ENCODE measurements at places on chromosomes 1 and 21.

DNA sequence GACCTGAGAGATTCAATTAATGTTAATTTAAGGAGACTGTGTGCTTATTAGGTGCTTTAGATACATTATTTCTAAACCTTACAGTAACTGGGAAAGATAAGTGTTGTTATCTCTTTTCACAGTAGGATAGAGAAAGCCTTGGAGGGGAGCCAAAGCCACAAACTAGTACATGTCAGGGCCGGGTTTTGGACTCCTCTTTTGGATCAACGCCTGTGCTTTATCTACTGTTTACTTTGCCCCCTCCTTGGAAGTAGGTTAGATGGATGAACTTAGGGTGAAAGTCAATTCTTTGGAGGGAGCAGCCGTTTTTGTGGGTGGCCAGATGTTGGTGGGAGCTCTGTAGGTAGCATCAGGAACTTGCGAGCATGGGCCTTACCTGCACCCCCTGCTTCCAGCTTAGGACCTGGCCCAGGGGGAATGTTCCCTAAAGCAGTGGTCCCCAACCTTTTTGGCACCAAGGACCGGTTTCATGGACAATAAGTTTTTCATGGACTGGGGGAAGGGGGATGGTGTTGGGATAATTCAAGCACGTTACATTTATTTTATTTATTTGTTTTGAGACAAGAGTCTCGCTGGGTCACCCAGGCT is 1.7 kb downstream of the HHAT start:
- peak; percentile 64 for DNase-seq

- peak; percentile 84 for DNase-seq
Measured at GRCh38 chr1:162055062-162055461, 14.4 kb upstream of the NOS1AP start.

- DNase-seq: peak; percentile 17
Measured at GRCh38 chr21:26490771-26491170, 82.3 kb downstream of the CYYR1 start.

DNA sequence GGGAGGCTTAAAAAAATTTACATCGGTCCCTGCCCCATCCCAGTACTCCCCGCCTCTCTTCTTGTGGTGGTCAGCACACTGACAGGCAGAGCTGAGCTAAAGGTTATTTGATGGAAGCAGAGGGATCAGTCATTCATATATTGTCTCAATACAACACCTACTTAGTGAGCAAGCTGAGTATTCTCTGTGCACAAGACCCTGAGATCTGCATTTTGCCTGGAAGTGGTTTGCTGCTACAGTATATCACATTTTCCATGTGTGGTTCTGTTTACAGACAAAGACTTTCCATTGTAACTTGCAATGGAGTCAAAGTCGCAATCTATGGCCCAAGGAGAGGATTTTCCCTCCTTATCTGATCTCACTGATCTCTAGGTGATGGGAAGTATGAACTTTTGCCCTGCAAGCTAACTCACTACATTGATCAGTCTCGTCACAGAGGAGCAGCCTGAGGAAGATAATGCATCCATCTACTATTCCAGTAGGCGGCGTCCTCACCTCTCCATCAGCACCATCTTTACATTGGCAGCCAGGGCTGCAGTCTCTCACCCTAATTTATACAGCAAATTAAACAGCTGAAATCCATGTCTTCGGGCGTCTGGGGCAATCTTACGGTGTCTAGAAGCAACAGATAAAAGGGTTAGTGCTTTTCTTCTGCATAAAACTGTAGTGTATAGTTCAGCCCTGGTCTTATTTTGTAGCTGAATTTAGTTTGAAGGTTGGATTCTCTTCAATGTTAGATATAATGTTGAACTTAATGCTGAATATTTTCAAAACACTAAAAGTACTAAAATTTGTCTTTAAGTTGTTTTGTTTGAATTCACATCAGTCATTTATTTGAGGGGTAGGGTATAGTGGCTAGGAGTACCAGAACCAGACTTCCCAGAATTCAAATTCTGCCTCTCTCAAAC is 3.2 kb upstream of the TRAF5 start:
- peak; percentile 81 for DNase-seq

GRCh38 chr1:171226747-171227370 is 21.4 kb upstream of the FMO1 start:
- peak; percentile 90 for DNase-seq

DNA sequence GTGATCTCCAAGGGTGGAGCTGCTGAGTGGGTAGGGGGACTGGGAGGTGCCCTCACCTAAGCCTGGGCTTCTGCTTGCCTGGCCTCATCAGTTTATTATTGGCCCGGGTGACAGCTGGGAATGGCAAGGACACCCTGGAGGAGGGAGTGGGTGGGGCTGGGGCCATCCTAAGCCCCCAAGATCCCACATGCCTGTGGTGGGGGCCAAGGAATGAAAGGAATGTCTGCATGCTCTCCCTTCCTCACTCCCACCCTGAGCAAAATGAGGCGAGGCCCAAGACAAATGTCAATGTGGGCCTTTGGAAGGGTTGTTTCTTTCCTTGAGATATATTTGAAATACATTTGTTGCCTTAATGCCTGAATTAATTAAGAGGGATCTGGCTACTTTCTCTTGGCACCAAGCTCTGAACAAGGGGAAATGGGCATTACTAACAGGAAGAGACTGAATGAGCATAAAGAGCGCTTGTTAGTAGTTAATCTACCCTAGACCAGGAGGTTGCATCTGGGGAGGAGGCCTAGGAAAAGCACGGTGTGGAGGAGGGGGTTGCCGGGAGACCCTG is 19.7 kb upstream of the CHI3L1 start:
- DNase-seq: no peak

DNA sequence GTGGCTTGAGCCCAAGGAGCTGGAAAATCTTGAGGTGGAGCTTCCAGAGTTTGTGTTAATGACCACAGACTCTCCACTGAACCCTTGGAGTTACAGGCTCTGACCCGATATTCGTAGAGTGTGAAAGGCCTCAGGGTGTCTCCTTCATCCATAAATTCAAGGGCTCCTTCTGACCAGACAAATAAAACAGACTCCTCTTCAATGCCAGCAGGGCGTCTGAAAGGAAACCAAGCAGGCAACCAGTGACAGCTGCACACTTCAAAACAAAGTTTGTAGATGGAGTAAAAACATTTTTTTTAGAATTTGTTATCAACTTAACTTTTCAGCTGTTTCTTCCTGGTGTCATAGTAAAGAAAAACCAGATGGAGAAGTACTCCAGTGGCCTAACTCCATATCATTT is 161.1 kb downstream of the KCTD3 start:
- DNase-seq: no peak

GRCh38 chr1:202852163-202852904 is 36.6 kb downstream of the RABIF start:
- DNase-seq: peak; percentile 84

DNA sequence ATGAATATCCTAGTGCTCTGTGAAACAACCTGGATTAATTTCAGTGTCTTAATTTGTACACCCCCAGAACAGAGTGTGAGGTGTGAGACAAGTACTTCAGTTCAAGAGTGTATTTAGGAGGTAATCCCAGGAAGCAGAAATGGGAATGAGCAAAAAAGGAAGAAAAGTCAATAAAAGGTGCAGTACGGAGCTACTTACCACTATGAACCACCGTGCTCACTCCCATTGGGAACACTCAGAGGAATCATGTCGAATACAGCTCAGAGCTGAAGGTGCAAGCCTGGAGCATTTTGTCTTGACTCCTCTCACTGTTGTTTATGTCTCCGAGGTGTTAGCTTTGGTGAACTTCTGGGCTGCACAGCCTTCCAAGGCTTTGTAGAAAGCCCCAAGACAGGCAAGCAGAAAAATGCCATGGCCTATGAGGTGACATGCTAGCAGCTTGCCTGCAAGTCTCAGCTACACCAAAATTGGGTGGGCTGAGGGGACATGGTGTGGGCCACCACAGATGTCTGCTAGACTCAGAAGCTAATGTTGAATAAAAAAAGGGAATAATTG is 7.4 kb upstream of the SVBP start:
- no peak for DNase-seq

- no peak for DNase-seq
Measured at GRCh38 chr1:203219934-203220333, 9.5 kb downstream of the CHIT1 start.

- no peak for DNase-seq
Measured at GRCh38 chr21:42665026-42665425, 11.6 kb downstream of the PDE9A start.

DNA sequence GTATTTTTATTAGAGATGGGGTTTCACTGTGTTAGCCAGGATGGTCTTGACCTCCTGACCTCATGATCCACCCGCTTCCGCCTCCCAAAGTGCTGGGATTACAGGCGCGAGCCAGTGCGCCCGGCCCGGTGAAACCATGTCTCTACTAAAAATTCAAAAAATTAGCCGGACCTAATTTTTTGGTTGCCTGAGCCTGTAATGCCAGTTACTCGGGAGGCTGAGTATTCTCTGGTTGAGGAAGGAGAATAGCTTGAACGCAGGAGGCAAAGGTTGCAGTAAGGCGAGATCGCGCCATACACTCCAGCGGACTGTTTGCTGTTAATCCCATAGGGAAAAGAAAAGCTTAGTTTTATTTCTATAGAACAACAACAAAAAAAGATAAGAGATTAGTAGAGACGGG is 29.9 kb upstream of the HJV start:
- no peak for DNase-seq

DNA sequence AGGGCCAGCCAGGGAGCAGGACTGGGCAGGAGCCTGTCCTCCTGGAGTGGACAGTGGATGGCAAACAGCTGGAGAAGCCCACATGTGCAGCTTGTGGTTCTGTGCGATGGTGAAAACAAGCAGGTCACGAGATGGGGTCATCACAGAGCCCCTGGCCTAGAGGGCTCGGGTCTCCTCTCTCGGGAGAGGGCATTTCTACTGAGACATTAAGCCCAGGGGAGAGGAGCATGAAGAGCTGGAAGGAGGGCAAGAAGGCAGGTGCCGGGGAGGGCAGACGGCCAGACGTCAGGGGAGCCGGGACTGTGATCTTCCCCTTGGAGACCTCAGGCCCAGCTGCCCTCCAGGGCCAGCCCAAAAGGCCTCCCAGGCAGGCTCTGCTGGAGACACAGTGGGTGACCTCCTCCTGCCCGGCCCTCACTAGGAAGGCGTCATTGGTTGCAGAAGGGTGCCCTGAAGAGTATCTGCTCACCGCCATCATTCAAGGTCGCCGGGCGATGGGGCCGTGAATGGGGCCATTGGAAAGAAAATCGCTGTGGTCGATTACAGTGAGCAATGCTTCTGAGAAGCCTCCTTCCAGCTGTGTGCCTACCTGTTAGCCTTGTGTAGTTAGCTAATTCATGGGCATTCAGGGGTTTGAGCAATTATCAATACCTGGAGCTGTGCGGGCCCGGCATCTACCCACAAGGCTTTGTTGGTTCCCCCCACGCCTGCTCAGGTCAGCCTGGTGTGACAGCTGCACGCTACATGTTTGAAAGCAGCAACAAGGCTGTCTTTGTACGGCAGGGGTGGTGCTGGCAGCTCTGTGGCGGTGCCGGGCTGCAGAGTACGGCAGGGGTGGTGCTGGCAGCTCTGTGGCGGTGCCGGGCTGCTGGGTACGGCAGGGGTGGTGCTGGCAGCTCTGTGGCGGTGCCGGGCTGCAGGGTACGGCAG is 72.3 kb upstream of the ACTRT2 start:
- no peak for DNase-seq

DNA sequence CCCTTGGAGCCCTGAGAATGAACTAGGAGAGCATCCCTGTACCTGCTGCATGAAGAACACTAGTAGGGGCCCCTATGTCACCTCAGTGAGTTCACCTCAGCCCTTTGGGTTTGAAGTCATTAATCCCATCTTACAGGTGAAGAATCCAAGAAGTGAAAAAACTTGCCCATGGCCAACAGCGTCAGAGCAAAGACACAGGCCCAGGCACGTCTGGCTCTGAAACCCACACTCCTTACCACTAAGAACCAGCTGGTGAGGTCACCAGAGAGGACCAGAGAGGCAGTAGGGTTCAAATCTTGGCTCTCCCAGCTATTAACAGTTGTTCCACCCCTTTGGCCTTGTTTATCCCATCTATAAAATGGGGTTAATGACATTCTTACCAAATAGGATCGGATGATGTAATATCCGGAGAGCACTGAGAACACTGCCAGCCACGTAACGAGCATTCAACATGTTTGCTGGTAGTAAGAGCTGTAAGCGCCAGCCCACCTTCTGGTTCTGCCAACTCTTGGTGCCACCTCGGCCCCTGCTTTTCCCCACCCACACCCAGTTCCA is 8.8 kb downstream of the MATN1 start:
- DNase-seq: no peak

- DNase-seq: no peak
Measured at GRCh38 chr1:68276448-68276847, 44.1 kb upstream of the WLS start.

Measured in choroid plexus epithelial cell (primary cell).